ENCODE measurements at places on chromosomes 12 and 14.

GRCh38 chr12:79250186-79250585 lies 385.6 kb downstream of the SYT1 start:
- DNase-seq: no peak

DNA sequence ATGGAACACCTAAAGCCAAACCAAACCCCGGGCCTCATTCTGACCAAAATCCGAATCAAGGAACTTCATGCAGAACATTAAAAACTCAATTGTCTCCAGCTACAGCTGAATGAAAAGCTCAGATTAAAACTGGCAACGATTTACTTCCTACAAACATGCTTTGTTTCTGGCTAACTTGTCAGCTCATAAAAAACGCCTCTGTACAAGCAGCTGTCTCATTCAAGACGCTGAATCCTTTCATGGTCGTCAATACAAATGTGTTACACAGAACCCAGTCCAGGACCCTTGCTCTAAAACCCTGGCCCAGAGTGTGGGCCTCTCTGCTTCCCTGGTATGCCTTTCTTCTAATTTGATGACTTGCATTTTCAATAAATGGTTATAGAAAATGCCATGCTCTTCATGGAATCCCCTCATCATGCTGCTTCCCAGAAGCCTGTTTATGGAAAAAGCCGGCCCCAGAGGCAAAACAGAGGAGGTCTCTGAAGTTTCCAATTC lies 183.1 kb downstream of the PHLDA1 start:
- no peak for DNase-seq

GRCh38 chr14:92941531-92941930 lies 18.6 kb downstream of the CHGA start:
- peak; percentile 83 for DNase-seq

DNA sequence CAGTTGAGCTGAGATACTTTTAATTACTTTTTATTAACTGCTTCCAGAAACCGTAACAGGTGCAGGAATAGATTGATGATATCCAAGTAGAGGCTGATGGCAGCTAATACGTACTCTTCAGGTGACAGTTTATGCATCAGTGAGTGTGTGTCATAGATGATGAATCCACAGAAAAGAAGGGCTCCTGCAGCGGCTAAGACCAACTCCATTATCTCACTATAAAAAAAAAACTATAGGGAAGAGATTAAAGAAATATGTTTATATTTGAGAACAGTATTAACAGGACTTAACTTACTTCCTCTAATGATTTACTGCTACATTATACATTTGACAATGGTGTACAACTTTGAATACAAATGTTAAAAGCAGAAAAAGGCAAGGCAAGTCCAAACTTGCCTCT lies 7.4 kb upstream of the LLPH start:
- no peak for DNase-seq

GRCh38 chr14:60488175-60488574 lies 2.3 kb upstream of the C14orf39 start:
- DNase-seq: no peak

- DNase-seq: no peak
Observed at GRCh38 chr14:77623201-77623600, 6.8 kb upstream of the SPTLC2 start.

DNA sequence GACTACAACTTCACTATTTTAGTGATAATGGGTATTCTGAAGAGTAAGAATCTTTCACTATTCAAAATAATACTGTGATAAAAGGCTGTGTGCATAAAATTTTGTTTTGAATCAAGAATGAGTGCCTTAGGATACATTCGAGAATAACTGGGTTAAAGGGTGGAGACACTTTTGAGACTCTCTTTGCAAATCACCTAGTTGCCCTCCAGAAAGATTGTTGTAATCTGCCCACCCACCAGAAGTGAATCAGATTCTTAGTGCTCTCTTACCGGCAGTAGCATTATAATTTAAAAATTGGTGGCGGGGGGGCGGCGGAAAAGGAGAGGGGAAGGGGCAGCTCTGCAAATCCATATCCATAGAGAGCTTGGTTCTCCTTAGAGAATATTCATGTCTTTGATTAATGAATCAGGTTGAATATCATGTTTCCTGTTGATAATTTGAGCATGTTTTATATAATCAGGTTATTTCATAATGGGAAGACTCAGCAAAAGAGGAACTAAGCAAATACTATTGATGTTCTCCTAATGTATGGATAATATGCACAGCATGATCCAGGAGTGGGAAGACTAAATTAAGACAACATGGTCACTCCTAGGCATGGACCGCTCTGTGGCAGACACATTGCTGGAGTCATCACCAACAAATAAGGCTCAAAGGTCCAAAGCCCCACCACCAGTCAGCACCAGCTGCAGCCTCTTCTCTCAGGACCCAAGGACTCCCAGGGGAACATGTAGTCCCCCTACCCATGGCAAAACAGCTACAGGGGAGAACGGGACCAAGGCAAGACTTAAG lies 62.7 kb upstream of the CHGA start:
- DNase-seq: no peak

DNA sequence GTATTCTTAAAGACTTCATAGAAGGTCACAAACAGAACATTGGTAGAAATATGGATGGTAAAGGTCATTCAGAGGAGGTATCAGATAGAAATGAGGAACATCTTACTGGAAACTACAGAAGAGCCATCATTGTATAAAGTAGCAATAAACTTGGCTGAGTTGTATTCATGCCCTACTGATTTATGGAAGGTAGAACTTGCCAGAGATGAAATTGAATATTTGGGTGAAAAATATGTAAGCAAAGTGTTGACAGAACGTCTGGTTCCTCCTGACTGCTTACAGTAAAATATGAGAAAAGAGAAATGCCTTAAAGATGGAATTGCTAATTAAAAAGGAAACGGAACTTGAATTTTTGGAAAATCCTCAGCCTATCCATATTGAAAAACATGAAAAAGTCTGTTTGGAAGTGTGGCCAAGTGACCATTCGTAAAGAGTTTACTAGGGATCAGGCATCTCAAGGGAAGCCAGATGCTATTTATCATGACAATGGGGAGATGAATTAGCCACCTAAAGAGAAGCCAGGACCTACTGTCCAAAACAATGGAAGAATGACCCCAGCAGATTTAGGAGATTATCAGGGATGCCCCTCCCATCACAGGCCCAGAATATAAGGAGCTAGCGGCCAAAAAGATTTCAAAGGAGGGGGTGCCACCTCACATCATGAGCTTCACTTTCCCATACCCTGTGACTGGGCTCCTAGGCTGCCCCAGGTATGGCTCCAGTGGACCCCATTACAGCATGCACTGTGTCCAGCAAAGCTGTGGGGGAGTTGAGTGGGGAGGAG lies 189.3 kb downstream of the ITPR2 start:
- DNase-seq: no peak

- DNase-seq: no peak
Observed at GRCh38 chr14:103019826-103020225, 37.5 kb downstream of the CDC42BPB start.

DNA sequence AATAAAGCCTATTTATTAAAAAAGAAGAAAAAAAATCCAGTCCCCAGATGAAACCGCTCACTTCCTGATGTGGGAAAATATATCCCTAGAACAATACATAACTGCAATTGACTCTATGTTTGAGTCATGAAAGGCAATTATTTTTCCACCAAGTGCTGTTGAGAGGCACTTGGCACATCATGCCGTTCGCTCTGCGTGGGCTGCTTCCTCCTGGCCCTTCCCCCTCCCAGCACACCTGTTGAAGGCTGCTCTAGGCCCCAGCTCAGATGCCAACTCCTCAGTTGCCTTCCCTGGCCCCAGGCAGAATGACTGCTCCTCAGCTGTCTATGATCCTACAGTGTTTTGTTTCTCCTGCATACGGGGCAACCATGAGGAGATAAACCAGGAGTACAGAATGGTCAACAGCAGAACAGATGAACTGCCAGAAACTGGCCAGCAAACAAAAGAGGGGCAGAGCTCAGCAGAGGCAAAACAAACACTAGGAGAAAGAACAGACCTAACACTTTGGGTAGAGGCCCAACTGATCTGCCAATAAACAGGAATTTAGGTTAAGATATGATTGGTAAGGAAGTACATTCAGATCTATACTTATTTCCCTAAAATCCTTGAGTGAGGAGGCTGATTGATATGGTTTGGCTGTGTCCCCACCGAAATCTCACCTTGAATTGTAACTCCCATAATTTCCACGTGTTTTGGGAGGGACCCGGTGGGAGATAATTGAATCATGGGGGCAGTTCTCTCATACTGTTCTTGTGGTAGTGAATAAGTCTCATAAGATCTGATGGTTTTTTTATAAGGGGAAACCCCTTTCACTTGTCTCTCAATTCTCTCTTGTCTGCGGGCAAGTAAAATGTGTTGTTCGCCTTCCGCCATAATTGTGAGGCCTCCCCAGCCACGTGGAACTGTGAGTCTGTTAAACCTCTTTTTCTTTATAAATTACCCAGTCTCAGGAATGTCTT lies 58.6 kb downstream of the SLC38A1 start:
- peak; percentile 85 for DNase-seq

GRCh38 chr14:70882776-70883492 lies 24.3 kb upstream of the PCNX1 start:
- no peak for DNase-seq

- DNase-seq: no peak
Observed at GRCh38 chr12:27555925-27556778, 32.1 kb downstream of the PPFIBP1 start.

DNA sequence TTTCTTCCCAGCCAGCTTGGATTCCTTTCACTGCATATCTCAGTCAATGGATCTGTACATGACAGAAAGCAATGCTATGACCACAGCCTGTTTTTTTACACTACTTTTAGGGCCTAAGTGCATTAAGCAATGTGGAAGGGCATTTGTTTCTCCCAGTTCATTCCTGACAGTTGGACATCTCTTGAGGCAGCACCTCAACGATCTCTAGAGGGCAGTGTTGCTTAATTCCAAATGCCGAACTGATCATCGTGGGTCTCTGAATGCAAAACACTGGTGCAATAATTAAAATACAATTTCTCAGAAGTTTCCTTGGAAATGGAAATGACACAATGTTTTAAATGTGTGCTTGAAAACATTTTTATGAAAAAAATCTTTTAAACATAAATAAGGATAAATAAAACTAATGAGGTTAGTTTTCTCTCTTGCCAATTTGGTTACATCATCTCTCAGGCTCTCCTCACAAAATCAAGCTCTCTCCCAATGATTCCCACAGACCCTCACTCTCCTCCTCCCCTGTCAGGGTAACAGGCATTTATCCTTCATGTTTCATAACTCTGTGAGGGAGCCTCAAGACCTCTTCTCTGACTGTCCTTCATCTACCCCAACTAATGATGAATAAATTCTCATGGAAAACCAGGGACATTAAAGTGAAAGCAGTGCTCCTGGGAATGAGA lies 192.4 kb upstream of the SLC16A7 start:
- DNase-seq: no peak

GRCh38 chr12:47238669-47239114 lies 158.9 kb upstream of the AMIGO2 start:
- DNase-seq: no peak

DNA sequence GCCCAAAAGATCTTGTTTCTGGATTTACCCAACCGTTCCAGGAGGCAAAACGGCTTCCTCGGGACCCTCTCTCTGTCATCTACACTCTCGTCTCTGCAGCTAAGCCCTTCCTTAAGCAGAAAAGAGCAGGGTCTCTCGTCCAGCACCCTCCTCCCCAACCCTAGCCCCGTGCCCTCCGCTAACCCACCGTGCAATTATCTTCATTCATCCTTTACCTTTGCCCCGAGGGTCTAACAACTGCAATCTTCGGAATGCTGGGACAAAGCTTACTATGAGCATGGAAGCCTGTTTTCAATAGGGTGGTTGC lies 276 bp upstream of the BMAL2 start:
- no peak for DNase-seq

DNA sequence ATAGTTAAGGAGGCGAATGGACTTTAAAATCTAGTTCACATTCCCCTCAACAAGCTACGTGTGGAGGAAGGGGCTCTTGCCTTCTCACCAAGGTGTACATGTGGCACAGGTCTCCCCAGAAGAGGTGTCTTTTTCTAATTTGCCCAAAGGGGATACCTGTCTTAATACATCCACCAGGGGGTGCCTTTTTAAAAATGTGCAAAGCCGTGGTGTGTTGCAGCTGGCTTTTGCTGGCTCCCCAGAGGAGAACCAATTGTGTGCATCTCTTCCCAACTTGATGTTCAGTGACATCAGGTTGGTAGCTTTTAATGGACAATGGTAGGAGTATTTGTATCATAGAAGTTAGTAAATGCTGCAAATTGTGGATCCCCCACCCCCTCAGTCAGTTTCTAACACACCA lies 33.8 kb downstream of the CREBL2 start:
- no peak for DNase-seq

- DNase-seq: no peak
Observed at GRCh38 chr14:60215127-60215444, 33.9 kb upstream of the PPM1A start.

GRCh38 chr12:105352052-105352451 lies 21.6 kb downstream of the C12orf75 start:
- no peak for DNase-seq

GRCh38 chr14:59254911-59255545 lies 66.6 kb downstream of the DAAM1 start:
- DNase-seq: peak; percentile 52

GRCh38 chr14:69487226-69487625 lies 2.7 kb downstream of the PLEKHD1 start:
- no peak for DNase-seq

GRCh38 chr12:126874427-126875026 lies 1392.4 kb upstream of the TMEM132C start:
- peak; percentile 28 for DNase-seq

DNA sequence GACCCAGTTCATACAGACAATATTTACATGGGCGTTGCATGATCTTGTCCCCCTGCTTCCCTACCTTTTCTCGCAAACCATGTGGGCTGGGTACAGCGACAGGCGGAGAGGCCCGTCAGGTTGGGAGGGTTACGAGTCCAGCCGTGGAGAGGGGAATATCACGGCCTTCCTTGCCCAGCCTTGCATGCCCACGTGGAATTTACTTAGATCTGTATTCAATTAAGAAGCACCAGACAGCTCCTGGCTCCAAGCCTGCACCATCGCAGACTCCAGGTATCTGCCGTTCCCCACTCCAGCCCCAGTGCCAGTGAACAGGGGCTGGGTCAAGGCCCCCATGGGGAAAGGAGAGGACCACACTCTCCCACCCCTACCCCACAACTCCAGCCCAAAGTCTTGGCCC lies 29.8 kb downstream of the BCL11B start:
- DNase-seq: no peak

DNA sequence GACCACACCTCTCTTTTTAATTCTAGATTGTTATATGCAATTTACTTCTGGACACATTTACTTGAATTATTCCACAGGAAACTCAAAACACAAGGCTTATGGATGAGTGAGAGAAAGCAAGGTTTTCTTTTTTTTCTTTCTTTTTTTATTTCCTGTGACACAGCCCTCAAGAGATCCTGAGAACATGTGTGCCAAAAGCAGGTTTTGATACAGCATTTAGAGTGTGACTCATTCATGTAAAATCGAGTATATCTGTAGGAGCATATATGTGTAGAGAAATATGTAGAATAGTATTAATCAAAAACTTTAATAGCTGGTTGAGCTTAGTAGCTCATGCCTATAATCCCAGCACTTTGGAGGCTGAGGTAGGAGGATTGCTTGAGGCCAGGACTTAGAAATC lies 4.4 kb upstream of the MAX start:
- DNase-seq: no peak
